SK-N-DZ (cell line): ENCODE measurements at places on chromosomes 13 and 19.

- no peak for DNase-seq
Measured at GRCh38 chr19:51664131-51664530, 17.5 kb upstream of the SIGLEC14 start.

- DNase-seq = no peak
Measured at GRCh38 chr13:77874406-77874805, 44.2 kb downstream of the EDNRB start.

DNA sequence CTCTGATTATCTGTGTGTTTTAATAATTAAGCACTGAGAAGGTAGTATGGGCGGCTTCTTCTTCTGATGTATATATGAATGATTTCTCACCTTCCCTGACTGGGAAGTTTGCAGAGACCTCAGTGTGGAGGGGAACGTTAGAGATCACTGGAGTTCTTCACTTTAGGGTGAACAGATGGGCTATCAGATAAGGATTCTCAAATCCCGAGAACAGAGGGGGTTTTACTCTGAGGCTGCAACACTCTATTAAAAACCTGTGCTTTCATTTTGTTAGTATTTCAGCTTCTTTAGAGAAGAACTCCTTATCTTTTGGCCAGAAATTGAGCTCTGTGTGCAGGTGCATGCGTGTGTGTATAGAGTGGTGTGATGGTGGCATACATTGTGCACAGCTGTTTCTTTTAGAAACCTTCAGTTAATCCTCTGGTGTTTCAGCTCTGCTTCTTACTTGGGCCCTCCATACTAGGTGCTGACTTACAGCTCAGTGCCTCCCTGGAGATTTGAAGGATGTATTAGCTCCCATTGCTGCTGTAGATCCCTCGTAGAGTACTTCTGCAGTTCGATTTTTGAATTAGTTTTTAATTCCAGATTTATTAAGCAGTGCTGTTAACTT is 45.3 kb upstream of the PCDH9 start:
- DNase-seq = no peak

GRCh38 chr19:28247243-28247642 is 965.7 kb downstream of the UQCRFS1 start:
- peak; percentile 9 for DNase-seq

- DNase-seq = no peak
Measured at GRCh38 chr13:59409211-59409610, 754.5 kb downstream of the DIAPH3 start.

- DNase-seq = no peak
Measured at GRCh38 chr19:43148233-43148632, 38.1 kb downstream of the PSG5 start.

DNA sequence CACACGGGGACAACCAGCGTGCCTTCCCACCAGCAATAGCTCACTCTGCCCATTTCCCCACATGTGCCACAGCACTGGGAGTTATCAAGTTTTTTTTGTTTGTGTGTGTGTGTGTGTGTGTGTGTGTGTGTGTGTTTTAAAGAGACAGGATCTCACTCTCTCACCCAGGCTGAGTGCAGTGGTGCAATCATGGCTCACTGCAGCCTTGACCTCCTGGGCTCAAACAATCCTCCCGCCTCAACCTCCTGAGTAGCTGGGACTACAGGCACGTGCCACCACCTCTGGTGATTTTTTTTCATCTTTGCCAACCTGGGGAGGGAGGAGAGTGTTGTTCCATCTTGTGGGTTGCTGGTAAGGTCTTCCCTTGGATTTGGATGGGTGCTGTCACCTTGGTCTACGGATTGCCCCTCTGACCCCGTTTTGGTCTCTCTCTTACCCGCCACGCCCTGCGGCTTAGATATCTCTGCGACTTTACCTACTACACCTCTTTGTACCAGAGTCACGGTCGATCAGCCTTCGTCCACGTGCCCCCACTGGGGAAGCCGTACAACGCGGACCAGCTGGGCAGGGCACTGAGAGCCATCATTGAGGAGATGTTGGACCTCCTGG is 22.6 kb downstream of the PGPEP1 start:
- no peak for DNase-seq

DNA sequence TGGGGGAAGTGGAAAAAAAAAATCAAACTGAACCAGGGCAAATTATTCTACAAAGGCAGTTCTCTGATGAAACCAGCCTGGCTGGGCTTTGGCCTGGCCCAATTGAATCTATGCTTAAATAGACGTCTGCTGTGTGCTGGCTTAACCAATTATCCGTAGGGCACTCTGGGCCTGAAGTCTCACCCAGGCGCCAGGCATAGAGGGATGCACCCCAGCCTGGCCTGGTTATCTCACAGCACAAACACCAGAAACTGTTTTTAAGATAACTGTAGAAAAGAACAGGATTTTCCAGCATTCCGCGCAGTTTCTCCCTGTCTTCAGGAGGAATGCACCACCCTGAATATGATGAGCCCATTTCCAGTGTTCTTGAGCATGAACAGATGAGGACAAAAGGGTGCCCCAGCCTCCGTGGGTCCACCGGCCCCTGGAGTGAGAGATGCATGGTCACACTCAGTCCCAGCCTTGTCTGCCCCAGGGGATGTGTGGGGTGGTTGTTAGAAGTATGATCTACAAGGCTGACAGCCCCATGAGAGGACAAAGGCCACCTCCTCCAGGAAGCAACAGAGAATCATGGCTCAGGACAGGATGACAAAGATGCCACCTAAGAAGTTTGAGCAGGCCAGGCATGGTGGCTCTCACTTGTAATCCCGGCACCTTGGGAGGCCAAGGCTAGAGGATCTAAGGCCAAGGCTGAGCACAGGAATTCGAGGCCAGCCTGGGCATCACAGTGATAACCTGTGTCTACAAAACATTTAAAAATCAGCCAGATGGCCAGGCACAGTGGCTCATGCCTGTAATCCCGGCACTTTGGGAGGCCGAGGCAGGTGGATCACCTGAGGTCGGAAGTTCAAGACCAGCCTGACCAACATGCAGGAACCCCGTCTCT is 50.2 kb downstream of the PEPD start:
- DNase-seq = no peak

DNA sequence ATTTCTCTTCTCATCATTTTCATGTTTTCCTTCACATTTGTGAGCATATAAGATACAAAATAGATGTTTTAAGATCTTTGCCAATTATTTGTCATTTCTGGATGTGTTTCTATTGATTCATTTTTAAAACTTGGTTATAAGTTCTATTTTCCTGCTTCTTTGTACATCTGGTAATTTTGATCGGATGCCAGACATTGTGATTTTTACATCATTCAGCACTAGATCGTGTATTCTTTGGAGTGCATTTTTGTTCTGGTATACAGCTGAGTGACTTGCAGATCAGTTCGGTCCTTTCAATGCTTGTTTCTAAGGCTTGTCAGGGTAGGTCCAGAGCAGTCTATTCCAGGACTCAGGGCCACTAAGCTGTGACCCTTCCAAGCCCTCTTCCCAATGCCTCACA is 198.2 kb downstream of the KLF12 start:
- DNase-seq = no peak
